ENCODE measurements at places on chromosomes 3 and 15.

GRCh38 chr15:39079296-39079847, 501.5 kb upstream of the THBS1 start:
- no peak for DNase-seq

GRCh38 chr3:87236093-87236492, 9.0 kb downstream of the CHMP2B start:
- no peak for DNase-seq

DNA sequence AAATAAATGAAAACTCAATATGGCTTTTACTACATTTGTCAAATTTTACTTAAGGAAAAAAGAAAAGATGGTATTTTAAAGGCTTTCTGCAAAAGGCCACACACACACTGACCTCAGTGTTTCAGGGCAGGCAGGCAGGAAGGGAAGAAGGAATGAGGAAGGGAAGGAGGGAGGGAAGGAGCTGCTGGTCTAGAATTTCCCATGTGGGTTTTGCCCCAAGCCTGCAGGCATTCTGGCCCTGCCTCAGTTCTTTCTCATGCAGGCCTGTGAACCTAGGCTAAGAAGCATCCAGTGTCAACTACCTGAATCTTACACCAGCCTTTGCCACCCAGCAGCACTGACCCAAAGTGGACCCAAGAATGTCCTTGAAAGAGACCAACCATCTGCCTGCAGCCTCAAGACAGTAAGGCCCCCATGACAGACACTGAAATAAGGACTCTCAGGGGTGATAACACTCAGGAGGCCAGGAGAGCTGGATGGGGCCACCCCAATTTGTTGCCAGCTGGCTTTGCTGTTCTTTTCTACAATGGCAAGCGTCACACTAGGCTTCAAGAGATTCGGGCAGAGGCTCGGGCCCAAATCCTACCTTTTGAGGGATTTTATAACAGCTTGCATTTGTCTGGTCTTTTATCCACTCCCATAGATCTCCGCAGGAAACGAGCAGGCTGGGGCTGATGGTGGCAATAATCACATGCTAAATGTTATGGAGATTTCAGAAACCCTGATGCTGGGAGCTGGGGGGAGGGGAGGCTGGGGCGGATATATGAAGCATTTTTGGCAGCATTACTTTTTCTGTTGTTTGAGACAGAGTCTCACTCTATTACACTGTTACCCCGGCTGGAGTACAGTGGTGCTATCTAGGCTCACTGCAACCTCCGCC, 51.4 kb downstream of the XXYLT1 start:
- no peak for DNase-seq

GRCh38 chr3:189573004-189573403, 58.2 kb upstream of the TP63 start:
- no peak for DNase-seq

GRCh38 chr15:70703096-70703878, 60.1 kb downstream of the UACA start:
- no peak for DNase-seq

DNA sequence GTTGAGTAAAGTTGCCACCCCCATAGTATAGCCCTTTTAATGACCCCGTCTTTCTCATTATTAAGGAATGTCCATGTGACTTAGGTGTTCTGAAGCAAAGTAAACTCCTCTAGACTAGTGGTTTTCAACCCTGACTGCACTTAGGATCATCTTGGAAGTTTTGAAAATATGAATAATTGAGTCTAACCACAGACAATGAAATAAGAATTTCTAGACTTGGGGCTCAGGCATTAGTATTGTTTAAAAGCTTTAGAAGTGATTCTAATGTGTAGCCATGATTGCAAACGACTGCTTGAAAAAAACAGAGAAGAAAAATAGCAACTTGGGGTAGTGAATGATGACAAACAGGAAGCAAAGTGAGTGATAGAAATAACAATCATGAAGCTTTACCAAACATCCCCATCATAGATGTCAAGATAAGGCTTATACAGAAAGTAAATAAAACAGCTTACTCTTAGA, 35.0 kb downstream of the ALCAM start:
- DNase-seq = no peak

DNA sequence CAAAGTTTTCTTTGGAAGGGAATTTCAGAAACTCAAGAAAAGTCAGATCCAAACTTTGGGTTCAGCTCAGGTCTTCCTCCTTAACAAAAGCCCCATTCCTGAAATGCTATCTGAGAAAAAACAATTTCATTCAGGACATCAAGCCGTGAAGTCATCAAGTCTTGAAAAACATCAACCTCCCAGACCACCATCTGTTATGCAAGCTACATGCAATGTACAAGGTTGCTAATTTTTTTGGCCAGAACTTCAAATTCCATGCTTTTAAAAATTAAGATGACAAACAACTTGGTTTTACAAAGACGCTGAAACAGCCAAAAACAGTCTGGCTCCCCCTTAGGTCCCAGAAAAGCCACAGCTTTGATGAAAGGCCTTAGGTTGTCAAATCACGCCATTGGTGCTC, 53.9 kb upstream of the WNT5A start:
- no peak for DNase-seq

DNA sequence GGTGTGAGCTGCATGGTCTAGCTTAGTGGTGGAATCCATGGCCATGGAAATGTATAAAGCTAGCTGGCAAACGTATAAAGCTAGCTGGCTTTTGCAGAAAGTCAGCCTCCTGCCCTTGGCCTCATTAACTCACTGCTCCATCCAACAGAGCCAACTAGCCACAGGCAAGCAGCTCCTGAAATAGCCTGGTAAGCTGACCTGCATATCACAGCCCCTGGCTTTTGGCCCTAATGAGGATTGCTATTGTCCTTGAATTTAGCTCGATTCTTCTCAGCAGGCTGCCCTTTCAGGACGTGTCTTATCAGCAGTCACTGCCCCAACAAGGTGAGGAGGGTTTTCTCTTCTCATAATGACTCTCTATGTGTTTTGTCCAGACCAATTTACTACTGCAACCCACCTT, 446.8 kb downstream of the WDR72 start:
- DNase-seq = no peak

DNA sequence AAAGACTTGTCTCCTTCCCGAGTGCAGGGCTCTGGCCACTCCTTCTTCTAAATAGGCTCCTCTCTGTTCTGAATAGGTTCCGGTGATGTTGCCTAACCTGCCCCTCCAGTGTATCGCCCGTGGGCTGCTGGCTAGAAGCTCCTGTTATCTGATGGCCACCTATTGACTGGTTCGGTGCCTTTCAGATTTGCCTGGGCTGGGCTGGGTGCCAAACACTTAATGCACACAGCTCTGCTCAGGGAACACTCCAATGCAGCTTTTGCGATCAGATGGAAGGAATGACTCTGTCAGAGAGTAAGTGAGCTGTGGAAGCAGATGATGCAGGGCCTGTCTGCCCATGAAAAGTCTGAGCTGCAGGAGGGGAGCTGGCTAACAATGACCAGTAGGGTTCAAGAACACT, 112.9 kb downstream of the CORO2B start:
- DNase-seq = no peak
